ENCODE measurements at places on chromosomes 3 and 15. TPM values are rescaled to one million over a fixed set of nuclear protein-coding genes. Genes with fewer than 3 reads are reported as not detected.
A peak's percentile ranks its signal among the peaks of the same experiment; 100 is the strongest.

SLC9C1 gene
- total RNA-seq: 0.46 TPM

DNA sequence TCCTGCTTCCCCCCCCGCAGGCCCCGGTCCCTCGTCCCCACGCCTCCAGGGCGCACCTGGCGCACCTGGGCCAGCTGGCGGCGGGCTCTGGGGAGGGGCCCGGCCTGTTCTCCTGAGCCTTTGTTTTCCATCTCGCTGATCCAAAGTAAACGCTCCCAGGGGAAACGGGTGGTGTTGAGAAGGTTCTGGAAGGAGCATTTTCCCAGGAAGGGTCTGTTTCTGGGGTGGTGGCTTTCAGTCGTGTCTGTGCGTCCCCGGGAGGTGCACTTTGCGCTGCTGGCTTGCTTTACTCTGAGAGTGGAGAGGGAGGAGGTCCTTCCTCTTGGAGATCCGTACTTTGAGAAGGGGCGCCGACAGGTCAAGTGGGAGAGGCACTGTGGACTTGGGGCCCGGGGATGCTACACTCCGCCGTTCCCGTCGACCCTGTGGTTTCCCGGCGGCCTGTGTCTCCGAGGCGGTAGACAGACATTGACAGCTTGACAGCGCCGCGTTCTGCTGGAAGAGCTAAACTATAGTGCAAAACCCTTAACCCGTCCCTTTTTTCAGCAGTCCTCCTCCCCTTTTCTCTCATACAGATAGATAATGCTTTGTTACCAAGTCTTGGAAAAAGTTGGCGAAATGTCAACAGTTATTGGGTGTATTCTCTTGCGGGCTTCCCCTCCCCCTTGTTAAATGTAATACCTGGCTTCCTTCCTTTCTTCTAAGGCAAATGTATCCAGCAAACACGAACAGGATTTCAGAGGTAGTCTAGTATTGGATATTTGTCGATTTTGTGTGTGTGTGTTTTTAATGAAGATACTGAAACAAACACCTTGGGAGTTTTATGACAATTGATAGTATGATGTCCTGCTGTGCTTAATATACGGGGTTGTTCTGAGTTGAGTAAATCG, 6.5 kb downstream of the TPM1 start:
- DNase-seq: peak; percentile 51

GRCh38 chr15:75694241-75695182, 18.1 kb downstream of the CSPG4 start:
- peak; percentile 66 for DNase-seq

- DNase-seq: no peak
Measured at GRCh38 chr15:83844742-83845141, 190.8 kb downstream of the ADAMTSL3 start.

DNA sequence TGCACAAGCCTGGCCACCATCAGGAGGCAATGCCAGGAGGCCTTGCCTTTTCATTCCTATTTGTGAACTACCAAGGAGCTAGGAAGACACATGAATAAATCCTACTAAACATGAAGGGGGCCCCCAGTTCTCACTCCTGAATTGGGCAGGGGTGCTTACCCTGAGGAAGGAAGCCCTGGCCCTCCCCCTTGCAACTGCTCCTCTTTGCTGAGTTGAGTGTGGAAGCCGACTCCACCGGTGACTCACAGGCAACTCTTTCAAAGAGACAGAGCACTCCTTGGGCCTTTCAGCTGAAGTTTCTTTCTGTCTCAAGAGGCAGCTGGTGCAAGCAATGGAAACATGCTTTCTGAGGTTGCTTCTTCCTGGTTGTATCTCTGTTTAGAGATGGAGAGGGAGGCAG, 1.7 kb downstream of the GABRG3 start:
- no peak for DNase-seq
